ENCODE measurements at places on chromosomes 3 and 15.
A peak's percentile ranks its signal among the peaks of the same experiment; 100 is the strongest.

GRCh38 chr3:31250116-31250777 is 282.5 kb upstream of the STT3B start:
- no peak for DNase-seq

DNA sequence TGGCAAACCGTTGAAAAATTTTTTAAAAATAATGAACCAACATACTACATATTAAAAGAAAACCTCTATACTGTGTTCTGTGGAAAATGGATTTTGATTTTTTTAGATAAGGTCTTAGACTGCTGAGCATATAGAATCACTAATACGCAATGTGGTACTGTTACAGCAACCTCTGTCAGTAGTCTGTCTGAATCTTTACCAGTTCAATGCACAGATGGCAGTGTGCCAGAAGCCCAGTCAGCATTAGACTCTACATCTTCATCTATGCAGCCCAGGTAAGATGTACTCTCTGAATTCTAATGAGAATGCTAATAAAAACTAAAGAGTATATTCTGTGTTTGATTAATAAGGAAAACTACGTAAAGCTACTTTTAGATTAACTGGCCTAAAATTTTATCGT is 31.3 kb upstream of the FAH start:
- no peak for DNase-seq

GRCh38 chr3:188309437-188310269 is 155.7 kb downstream of the LPP start:
- DNase-seq: no peak

- no peak for DNase-seq
Measured at GRCh38 chr3:108713009-108713516, 44.1 kb downstream of the RETNLB start.

DNA sequence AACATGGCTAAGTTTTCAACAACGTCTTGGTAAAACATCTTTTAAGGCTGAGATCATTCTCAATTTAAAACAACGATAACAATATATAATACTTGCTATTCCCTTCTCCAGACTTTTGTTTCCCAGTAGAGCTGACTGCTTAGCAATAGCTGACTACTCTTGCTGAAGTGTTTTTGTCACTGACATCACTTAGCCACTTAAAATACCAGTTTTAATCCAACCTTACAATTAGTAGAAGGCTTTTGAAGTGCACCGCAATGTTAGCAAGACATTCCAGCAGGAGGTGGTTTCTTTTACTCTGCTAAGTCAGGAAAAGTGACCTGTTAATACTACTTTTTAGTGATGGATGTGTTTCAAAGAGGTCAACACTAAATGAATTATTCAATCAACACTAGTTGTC is 28.7 kb upstream of the GBE1 start:
- DNase-seq: peak; percentile 59

- DNase-seq: no peak
Measured at GRCh38 chr15:65884511-65884910, 15.2 kb downstream of the RAB11A start.

DNA sequence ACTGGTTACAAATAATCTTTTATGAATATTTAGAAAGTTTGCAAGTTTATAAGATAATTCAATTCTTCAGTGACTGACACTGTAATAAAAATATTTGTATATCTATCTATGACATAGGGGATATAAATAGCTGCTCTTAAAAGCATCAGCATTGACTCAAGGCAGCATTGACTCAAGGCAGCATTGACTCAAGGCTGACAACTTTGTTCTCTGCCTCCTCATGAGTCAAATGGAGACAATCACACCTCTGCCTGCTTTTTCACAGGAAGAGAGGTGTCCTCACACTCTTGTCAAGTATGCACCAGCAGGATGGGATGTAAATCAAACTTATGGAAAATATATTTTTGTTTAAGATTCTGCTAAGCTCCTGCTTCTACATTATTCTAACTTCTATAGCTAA is 1173.1 kb downstream of the NSUN3 start:
- no peak for DNase-seq

DNA sequence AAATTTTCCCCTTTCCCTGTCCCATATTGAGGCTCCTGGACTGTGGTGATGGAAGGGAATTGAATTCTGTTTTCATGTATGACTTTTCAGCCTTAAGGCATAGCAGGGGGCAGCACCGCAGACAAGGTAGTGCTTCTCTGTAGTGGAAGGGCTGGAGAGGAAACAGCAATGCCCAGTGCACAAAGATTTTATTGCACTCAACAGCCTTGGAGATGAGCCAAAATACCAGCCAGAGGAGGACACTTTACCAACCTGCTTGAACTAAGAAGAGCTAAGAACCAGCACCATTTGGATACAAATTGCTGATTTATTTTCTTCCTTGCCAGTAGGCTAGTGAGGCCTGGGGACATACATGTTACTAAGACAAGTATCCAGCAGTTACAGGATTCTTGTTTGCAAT is 98.7 kb downstream of the KCNMB2 start:
- DNase-seq: no peak

DNA sequence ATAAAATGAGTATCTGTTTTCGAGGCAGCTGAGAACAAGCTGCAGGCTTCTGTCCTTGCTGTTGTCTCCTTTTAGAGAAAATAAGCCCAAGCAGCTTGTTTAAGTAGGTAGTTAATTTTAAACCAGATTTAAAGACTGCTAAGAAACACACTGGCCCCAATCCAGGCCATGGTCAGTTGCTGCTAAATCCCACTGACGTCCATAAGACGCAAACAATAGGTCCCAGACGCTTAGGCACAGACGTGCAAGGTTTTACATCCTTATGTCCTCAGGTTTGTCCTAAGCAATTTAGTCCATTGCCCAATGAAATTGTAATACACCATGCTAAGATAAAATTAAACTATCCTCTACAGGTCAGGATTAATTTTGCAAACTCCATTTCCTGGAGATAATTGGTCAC is 120.0 kb upstream of the SNTN start:
- no peak for DNase-seq

GRCh38 chr3:132325634-132326033 is 8.4 kb downstream of the ACP3 start:
- no peak for DNase-seq

DNA sequence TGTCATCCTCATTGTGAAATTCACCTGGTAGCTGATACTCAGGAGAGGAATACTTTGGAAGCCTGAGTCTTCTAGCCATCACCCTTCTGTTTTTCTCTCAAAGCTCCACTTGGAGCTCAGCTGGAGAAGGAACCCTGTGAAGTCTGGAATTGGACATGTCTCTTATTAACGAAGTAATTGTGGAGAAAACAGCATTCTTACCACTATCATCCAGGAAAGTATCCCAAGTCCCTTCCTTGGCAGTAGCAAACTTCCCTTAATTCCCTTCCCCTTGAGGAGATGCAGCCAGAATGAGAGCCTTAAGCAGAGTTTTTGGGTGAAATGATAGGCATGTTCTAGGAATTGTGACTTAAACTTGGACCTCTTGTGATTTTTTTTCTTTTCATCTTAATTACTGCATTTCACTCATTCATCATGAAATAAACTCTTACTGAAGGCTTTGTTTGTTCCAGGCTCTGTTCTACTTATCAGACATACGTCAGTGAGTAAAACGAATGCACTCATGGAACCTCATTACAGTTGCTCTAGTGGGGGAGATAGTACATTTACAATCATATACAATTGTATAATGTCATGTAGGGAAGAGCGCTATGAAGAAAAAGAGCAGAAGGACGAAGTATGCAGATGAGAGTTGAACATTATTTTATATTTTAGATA is 30.5 kb upstream of the TCF12 start:
- DNase-seq: no peak

DNA sequence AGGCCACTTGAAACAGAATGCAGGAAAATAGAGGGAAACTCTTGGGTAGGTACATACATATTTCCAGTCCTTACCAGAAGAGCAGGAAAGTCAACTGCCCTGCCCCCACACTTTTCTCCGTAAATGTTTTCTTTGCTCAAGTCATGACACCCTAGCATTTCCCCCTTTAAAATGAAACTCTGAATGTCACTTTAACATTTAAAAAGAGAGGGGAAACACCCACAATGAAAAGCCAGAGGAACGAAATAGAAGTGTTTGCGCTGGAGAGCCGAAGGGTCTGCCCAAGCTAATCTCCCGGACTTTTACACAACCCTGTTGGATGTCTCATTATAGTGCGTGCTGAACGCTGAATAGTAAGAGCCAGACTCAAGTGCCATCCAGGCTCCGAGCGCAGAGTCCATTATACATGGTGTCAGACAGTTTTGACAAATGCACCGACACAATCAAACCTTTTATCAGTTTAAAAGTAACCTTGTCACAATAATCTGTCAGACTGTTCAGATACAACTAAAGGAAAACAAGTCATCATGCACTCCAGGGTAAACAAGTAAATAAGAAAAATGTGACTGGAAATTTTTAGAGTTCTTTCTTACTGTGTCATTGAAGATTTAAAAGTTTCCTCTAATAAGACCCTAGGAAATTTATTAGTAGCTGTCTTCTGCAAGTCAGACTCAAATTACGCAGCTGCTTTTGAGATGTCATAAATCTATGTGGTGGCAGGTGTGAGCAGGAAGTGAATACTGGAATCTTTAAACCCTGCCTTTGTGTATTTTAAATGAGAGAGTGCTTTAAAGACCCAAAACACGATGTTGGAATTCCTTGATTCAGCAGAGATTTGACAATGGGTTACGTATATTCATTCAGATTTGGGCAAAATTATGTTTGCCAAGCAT is 159.8 kb downstream of the RBMS3 start:
- DNase-seq: peak; percentile 64

- DNase-seq: peak; percentile 57
Measured at GRCh38 chr3:160400030-160400701, 716 bp downstream of the SMC4 start.

- DNase-seq: no peak
Measured at GRCh38 chr15:87901926-87902690, 354.4 kb downstream of the NTRK3 start.

GRCh38 chr3:31926543-31926942 is 54.5 kb downstream of the OSBPL10 start:
- no peak for DNase-seq

DNA sequence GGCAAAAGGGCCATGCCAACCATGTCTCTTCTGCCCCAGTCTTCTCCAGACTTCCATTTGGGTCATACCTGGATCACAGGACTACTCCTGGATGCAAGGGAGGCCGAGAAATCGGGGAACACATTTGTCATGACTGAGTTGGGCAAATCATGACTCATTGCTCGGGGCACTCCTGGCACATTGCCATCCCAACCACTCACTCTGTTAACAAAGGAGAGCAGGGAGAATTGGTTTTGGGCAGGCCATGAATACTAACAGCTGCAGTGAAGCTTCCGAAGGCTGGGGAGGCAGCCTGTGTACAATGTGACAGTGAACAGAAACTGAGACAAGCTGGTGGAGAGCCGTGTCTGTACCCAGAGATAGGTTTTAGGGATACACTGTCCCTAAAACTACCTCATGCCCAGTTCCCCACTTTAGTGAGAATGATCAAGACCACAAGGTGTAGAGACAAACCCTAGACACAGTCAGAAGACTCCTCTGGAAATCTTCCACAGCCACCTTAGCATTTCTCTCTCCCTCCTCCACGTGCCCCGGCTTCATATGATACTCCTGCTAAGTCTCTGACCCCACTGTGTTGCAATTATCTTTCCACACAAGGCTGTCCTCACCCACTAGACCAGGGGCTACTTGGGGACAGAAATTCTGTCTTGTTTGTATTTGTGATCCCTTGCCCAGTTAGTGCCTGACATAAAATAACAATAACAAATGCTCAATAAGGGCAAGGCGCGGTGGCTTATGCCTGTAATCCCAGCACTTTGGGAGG is 10.5 kb upstream of the BUB1B start:
- DNase-seq: no peak

GRCh38 chr3:102174312-102174712 is 260.5 kb upstream of the ZPLD1 start:
- DNase-seq: no peak

- DNase-seq: no peak
Measured at GRCh38 chr3:185744997-185745843, 79.6 kb downstream of the IGF2BP2 start.

- DNase-seq: peak; percentile 75
Measured at GRCh38 chr3:129650256-129650872, 43.9 kb upstream of the PLXND1 start.

- no peak for DNase-seq
Measured at GRCh38 chr3:36538136-36538749, 157.9 kb downstream of the STAC start.

GRCh38 chr3:61562721-61563312 is 1.4 kb downstream of the PTPRG start:
- DNase-seq: peak; percentile 66

DNA sequence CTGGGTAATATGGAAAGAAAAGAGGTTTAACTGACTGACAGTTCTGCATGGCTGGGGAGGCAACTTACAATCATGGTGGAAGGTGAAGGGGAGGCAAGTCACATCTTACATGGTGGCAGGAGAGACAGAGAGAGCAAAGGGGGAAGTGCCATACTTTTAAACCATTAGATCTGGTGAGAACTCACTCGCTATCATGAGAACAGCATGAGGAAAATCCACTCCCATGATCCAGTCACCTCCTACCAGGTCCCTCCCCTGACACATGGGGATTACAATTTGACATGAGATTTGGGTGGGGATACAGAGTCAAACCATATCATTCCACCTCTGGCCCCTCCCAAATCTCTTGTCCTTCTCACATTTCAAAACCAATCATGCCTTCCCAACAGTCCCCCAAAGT is 16.0 kb upstream of the ACOX2 start:
- no peak for DNase-seq

DNA sequence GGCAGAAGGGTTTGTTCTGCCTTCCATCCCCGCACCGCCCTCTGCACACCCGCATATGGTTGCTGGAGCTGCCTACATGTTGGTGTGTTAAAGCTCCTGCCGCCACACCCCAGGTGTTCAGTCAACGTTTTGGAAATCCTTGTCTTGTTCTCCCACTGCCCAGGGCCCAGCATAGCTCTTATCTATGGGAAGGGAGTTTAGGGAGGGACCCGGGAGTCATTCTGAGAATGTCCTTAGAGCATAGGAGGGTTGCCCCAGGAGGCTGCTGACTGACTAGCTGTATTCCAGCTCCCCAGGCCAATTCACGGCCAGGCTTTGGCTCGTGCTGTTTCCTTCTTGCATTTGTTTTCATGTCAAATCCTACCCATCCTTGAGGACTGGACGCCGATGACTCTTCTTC is 46.8 kb downstream of the MAGEF1 start:
- DNase-seq: no peak

- no peak for DNase-seq
Measured at GRCh38 chr3:170723241-170723640, 137.4 kb upstream of the SLC7A14 start.

DNA sequence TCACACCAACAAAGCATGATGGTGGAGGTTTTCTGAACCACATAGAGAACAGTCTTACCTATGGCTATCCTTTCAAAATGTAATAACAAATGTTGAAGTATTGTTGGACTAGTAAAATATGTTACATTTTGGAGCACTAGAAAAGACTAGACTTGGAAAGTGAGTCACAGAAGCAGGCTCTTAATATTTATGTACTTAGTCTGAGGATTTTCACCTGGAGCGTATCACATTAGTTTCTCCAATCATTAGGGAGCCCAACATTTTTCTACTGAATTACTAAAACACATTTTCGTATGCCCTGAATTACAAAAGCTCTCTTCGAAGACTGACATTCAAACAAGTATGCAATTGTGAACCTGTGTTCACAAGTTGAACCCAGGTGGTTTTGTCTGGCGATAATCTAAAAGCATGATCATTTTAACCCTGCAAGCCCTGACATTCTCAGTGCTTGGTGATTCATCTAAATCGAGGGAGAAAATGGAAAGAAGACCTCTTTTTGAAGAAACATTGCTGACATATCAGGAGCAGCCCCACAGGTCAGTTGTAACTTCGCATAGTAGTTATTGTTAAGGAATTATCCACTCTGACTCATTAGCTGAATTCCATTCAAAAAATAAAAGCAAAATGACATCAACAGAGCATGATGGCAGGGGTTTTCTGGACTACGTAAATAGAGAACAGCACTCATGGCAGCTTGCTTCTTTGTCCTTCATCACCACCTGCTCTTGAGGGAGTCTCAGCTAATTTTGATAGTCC is 679.8 kb upstream of the NECTIN3 start:
- DNase-seq: no peak
